Kidney (tissue), 22 donors: ENCODE measurements at places on chromosomes 12 and 14.
A peak's percentile ranks its signal among the peaks of the same experiment; 100 is the strongest.

DNA sequence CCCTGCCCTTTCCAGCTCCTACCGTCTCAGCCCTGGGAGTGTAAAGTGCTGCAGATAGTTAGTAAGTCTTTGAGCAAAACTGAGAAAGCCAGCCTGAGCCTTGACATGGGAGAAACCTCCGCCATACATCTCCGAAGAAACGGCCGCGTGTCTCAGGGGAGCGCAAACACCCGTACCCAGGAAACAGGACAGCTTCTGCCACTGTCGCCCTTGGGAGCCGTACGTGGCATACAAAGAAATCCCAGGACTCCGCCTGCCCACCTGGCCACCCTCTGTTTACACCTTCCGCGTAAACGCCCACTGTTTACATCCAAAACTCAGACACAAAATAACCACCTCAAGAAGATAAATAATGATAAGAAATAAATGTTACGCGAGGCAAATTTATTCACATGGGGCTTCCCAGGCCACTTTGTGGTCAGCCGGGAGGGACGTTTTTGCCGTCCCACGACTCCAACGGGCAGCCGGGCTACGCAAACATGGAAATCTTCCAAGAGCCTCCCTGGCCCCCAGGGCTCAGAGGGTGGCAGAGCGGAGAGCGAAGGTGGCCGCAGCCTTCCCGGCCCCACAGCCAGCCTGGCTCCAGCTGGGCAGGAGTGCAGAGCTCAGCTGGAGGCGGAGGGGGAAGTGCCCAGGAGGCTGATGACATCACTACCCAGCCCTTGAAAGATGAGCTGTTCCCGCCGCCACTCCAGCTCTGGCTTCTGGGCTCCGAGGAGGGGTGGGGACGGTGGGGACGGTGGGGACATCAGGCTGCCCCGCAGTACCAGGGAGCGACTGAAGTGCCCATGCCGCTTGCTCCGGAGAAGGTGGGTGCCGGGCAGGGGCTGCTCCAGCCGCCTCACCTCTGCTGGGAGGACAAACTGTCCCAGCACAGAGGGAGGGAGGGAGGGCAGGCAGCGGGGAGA is at the start of gene BDKRB2:
TSS of gene BDKRB2 (plus strand) at position 689 of the 908 bp plus-strand sequence. CDS start 32,269 bp downstream, outside the sequence.
- peak; percentile 95 for DNase-seq

DNA sequence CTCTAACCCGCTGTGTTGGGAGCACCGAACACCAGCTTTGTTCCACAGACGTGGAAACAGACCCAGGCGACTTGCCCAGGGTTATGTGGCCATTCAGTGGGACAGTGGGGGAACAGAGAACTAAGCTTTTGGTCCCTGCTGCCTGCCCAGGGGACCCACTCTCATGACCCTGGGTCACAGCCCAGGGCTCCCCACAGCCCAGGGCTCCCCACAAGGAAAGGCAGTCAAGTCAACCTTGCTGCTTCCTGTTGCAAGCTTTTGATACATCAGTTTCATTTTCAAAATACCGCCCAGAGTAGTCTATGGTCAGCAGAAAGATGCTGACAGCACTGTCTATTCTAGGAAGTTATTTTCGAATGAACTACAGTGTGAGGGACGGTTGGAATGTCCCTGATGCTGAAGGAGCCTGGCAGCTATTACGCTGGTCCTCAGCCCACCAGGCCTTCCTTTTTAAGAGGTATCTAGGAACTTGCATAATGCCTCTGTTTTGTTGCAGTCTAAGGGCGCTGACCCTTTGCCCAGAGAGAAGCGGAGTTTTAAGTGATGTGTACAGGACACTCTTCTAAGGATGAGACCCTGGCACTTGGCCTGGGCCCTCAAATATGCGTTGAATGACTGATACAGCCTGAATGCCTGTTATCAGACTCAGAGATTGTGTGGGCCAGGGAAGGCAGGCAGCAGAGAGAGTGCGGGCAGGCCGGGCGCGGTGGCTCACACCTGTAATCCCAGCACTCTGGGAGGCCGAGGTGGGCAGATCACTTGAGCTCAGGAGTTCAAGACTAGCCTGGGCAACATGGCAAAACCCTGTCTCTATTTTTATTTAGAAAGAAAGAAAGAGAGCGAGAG is 12.6 kb upstream of the TTC7B start:
- DNase-seq = peak; percentile 43

GRCh38 chr12:102527171-102527720 is 46.9 kb upstream of the IGF1 start:
- no peak for DNase-seq

- DNase-seq = no peak
Observed at GRCh38 chr14:73221945-73222344, 15.4 kb upstream of the PAPLN start.

DNA sequence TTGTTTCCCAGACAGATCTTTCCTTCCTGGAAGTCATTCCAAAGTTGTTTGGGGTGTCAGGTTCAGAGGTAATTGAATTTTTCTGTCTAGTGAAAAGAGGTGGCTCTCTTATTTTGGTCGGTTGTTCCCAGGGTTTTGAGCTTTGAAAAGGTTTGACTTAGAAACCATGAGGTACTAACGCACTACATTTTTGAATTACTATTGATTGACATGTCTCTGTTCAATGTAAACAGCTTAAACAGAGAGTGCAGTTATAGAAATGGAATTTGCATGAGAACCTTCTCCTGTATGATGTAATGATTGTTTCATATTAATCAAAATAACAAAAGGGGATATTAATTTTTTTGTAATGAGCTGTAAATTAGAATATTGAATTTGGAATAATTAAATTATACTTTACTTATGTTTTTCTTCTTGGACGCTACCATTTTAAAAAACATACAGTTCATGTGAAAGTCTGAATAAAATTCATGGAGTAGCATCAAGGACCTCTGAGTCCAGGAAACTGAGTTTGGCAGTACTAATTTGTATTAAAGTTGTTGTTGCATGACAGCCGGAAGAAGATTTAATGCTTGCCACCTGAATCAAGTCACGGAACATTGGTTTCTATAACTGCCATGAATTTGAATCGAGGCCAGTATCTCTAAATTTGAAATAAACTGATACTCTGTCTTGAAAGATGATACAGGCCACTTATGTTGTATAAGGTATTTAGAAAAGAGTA is 41.7 kb downstream of the NPAS3 start:
- DNase-seq = peak; percentile 24

GRCh38 chr12:85394809-85395208 is 114.8 kb downstream of the ALX1 start:
- no peak for DNase-seq

DNA sequence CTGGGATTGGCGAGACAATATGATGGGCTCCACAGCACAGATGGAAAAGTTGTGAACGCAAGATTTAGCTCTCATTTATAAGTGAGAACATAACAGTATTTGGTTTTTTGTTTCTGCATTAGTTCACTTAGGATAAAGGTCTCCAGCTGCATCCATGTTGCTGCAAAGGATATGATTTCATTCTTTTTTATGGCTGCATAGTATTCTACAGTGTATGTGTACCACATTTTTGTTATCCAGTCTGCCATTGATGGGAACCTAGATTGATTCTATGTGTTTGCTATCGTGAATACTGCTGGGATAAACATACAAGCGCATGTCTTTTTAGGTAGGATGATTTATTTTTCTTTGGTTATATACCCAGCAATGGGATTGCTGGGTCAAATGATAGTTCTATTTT is 23.6 kb downstream of the TBK1 start:
- no peak for DNase-seq

GRCh38 chr14:53249059-53249458 is 95.9 kb upstream of the DDHD1 start:
- no peak for DNase-seq

DNA sequence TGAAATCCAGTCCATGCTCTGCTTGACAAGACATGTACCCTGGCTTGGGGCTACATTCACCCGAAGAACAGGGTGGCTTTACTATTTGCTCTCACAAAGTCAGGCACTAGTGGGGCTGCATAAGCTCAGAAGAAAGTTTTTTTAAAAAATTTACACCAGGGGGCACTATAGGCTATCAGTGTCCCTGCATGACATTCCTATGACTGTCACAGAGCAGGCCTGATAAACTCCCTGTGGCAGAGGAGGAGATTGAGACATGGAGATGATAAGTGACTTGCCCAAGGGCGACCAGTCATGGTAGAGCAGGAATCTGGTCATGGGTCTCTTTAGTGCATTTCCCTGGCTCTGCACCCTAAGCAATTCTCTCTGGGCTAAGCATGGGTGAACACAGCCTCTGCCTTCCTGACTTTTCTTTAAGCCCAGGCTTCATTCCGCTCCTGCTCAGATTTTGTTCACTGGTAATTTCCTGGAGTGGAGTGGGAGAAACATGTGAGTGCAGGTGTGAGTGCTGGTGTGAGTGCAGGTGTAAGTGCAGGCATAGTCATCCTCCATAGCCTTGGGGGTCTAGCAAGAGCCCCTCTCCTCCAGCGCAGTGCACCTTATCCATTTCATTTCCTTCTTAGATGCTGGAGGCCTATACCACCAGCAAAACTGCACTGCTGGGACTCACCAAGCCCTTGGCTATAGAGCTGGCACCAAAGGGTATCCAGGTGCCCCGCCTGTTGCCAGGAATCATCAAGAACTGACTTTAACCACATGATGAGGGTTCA is 91.6 kb downstream of the DHRS2 start:
- DNase-seq = peak; percentile 26

GRCh38 chr12:123715195-123715594 is 3.0 kb downstream of the ATP6V0A2 start:
- DNase-seq = no peak

- no peak for DNase-seq
Observed at GRCh38 chr12:25480145-25480544, 72.9 kb downstream of the LMNTD1 start.

GRCh38 chr14:53979113-53979681 is 22.6 kb upstream of the BMP4 start:
- DNase-seq = no peak

DNA sequence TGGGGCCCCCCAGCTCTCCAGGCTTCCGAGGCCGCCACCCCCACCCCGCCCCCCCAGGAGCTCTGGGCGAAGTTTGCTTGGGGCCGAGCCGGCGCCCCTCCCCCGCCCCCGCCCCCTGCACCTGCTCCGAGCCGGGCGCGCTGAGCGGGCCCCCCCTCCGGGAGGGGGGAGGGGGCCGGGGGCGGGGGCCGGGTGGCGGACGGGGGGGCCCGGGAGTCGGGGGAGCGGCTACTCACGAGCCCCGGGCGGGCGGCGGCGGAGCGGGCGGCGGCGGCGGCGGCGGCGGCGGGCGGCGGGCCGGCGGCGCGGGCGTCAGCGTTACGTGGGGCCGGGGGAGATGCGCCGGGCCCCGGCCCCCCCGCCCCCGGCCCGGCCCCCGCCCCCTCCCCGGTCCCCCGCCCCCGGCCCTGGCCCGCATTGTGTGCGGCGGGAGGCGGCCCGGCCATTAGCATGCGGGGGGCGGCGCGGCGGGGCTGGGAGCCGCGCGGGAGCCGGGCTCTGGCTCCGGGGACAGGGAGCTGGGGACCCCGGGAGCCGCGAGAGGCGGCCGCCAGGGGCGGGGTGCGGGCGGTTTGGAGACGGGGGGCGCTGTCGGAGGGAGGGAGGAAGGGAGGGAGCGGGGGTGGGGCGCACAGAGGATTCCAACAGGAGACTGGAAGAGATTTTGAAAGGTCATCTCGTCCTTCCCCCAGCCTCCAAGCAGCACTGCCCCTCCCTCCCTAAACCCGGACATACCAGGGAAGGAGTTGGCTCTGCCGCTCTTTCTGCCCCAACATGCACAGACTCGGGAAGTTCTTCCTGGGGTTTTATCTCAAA is at the start of gene ZNF219:
TSS of gene ZNF219 (minus strand) at position 580 of the 816 bp plus-strand sequence. CDS start 5,064 bp downstream, outside the sequence.
- peak; percentile 79 for DNase-seq

- peak; percentile 68 for DNase-seq
Observed at GRCh38 chr12:113241191-113242025, 20.1 kb downstream of the TPCN1 start.

DNA sequence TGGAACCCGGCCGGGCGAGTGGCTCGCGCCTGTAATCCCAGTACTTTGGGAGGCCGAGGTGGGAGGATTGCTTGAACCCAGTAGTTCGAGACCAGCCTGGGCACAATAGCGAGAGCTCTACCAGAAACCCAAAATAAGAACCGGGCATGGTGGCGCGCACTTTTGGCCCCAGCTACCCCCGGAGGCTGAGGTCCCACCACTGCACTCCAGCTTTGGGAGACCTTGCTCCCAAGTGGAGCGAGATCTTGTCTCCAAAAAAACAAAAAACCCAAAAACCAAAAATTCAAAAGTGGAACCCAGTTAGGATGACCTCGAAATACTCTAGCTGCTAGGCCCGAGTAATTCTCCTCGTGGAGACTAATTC is 769 bp upstream of the VTI1B start:
- peak; percentile 13 for DNase-seq

DNA sequence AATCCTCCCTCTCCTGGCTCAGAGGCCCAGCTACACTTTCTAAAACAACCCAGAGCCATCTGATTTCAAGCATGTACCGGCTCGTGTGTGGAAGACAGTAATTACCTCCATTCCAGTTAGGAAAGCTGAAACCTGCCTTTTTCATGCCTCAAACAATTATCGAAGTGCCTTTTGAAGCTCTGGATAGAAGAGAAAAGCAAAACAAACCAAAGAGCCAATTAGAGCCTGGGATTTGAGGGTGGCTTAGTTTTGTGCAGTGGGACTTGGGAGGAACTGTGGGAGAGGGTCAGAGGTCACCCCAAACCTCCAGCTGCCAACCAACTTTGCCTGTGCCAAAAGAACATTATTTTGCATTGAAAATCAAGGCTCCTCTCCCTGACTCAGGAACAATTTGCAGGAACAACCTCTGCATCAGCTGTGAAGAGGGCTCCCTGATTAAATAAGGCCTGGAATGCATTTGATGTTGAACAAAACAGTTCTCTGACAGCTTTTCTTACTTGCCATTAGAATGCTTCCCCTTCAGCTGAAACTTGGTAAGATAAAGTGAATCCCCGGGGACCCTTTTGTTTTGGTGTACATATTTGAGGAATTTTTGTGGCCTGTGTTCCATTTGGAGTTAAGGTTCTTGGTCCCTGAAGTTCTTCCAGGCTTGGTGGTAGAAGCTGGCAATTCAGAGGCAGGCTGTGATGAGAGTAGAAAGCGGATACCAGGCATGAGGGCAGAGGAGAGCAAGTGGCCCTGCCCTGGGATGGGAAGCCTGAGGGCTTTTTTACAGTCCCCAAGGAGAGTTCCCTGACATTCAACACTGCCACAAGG is 270.1 kb downstream of the ZFP36L1 start:
- DNase-seq = peak; percentile 26

DNA sequence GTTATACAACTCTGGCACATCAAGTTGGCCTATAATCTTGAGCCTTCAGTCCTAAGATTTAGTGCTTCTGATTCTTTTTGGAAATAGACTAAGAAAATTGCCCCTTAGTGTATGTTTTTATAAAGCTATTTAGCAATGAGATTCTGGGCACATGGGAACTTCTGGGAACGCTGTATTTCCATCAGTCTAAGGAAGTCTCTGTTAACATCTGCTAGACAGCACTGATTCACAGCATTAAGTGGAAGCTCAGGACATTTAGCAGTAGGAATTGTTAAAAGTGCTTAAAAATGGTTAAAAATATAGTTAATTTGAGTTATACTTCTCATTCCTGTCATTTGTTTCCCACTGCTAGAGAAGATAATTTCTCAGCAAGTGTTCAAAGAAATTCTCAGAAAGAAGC is 579.1 kb downstream of the SLC16A7 start:
- no peak for DNase-seq

GRCh38 chr12:113818833-113819232 is 147.3 kb downstream of the RBM19 start:
- no peak for DNase-seq
